ENCODE measurements at places on chromosomes 13 and 19. TPM values are rescaled to one million over a fixed set of nuclear protein-coding genes. Genes with fewer than 3 reads are reported as not detected.

PMIS2 gene
- not detected for total RNA-seq

CDX2 gene
- total RNA-seq = not detected

- DNase-seq = no peak
These were observed 215.0 kb downstream of the DIAPH3 start for GRCh38 chr13:59948686-59949085.

ZNF829 gene
- total RNA-seq = 3.5 TPM

GRCh38 chr19:33740811-33741396 is 55.8 kb upstream of the KCTD15 start:
- peak; percentile 32 for DNase-seq

Data from fibroblast of villous mesenchyme (primary cell).